ENCODE measurements at places on chromosomes 3 and 15.

- DNase-seq: no peak
Measured at GRCh38 chr3:150429767-150430671, 21.9 kb downstream of the TSC22D2 start.

GRCh38 chr3:190595179-190595795, 81.4 kb downstream of the IL1RAP start:
- DNase-seq: no peak

GRCh38 chr3:134437211-134437752, 48.5 kb downstream of the ANAPC13 start:
- DNase-seq: no peak

GRCh38 chr3:182906036-182906435, 74.3 kb downstream of the DCUN1D1 start:
- DNase-seq: no peak

DNA sequence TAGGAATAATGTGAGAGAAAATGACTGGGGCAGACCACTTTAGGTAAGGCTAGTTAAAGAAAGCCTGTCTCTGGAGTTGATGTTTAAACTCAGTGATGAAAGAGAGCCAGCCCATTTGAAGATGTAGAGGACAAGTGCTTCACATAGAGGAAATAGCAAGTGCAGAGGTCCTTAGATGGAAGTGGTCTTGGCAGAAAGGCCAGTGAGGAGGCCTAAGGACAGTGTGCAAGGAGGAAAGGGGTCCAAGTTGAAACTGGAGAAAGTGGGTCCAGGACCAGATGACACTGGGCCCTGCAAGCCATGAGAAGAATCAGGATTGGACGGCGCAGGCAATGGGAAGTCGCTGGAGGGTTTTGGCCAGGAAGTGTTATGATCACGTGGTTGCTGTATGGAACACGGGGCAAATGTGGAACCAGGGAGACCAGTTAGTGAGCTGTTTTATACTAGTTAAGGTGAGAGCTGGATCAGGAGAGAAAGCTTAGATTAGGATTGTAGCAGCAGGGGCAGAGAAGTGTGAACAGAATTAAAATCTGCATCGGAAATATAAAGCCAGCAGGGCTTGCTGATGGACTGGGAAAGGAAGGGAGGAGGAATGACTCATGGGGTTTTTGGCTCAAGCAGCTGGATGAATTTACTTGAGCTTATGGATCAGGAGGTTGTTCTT, 48.0 kb upstream of the SCAANT1 start:
- DNase-seq: no peak

DNA sequence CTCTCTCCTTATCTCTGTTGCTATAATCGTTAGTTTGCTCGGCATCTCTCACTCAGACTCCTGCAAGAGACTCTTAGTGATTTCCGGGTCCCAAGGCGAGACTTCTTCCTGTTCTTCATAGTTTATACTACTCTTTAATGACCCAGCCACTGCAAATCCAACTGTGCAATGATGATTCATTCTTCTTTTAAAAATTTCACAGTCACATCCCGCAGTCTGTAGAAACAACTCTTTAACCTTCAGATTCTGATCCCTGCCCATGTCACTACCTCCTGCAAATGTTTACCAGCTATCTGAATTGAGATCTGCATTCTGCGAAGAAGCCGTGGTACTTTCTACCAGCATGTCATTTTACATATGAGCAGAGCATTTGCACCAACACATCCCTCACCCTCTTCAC, 2.8 kb upstream of the VGLL3 start:
- DNase-seq: no peak

DNA sequence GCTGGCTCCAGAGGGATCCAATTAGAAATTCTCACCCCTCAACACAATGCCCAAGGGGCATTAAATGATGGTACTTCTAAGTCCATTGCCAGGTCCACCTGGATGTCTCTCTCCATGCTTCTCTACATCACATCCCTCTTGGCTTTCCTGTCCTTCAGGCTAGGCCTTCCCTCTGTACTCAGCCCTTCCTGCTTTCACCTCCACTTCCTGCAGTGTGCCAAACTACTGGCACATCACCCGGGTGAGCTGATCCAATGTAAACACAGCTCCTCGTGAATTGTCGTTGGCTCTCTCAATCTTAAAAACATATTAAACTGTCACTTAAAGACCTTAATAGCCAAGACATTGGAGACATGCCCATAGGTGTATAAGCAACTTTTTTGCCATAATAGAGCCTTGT, 4.0 kb downstream of the LMCD1 start:
- no peak for DNase-seq

DNA sequence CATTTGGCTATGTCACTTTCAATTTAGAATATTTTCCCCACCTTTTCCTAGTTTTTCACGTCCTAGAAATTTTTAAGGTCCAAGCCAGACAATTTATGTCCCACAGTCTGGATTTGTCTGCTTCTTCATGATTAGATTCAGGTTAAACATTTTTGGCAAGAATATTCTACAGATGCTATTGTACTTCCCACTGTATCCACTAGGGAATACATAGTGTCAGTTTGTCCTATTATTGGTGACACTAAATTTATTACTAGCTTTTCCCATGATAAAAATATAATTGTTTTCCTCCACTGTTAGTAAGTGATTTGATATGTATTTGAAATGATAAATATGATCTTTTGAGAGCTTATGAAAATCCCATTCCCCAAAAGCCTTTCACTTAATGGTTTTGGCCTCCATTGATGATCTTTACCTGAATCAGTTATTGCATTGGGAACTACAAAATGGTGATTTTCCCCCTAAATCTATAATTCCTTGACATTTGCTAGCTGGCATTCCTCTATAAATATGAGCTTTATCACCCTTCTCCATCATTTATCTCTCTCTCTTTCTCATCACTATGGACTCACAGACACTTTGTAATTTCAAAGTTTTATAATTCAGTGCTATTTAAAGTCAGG, 8.3 kb downstream of the ARL14 start:
- no peak for DNase-seq

GRCh38 chr3:20181276-20181675, 4.7 kb downstream of the SGO1 start:
- no peak for DNase-seq

GRCh38 chr3:38515367-38515766, 19.2 kb downstream of the EXOG start:
- no peak for DNase-seq

- peak; percentile 77 for DNase-seq
Measured at GRCh38 chr3:42732829-42733459, 30.3 kb upstream of the HHATL start.

DNA sequence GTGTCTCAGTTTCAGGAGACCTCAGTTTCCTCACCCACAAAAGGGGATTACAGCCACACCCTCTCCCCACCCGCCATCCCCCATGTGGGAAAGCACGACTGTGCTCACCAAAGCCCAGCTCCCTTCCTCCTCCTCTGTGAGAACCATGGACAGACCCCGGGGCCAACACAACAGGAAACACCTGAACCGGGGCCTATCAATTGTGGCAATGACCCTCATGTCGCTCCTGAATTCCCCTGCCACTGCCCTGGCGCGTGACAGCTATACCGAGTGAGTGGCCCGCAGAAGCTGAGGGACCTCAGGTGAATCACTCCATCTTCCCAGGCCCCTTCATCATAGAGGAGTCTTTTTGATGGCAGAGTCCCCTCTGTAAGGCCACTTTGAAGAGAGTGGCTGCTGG, 28.6 kb downstream of the PLEKHO2 start:
- DNase-seq: no peak

DNA sequence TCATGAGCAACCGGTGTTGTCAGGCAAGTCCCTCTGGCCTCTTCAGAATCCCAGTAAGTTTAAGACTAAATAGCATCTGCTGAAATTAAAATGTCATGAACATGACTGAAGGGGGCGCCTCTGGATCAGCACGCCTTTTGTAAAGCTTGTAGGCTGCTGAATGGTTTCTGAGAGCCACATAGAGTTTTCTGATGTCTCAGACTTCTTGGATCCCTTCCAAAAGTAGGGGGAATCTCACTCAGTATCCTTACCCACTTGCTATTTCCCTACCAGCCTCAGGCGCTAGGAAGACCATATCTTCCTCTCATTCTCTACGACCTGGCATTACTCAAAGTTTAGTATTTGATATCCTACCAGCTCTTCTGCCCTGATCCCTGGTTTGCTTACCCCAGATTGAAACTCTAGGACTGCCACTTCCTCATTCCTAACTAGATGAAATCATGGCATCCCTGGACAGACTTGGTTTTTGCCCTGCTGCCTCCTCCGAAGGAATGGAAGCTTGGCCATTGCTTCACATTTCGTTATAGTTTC, 62.7 kb upstream of the CD47 start:
- peak; percentile 62 for DNase-seq

GRCh38 chr15:79091204-79091867, 756 bp upstream of the RASGRF1 start:
- peak; percentile 51 for DNase-seq

DNA sequence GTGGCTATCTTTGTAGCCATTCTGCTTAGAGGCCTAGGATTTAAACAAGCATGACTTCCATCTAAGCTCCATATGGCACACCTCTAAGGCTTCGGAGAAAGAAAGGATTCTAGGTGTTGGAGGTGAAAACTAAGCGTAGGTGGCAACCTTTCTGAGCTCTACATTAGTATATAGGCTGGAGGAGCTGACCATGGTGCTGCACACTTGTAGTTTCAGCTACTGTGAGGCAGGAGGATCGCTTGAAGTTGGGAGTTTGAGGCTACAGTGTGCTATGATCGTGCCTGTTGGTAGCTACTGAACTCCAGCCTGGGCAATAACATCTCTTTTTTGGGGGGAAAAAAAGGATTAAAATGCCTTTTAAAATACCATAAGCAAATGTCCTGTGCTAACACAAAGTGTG, 7.4 kb downstream of the EAF1 start:
- no peak for DNase-seq

GRCh38 chr15:38683382-38684242, 119.0 kb upstream of the RASGRP1 start:
- no peak for DNase-seq

DNA sequence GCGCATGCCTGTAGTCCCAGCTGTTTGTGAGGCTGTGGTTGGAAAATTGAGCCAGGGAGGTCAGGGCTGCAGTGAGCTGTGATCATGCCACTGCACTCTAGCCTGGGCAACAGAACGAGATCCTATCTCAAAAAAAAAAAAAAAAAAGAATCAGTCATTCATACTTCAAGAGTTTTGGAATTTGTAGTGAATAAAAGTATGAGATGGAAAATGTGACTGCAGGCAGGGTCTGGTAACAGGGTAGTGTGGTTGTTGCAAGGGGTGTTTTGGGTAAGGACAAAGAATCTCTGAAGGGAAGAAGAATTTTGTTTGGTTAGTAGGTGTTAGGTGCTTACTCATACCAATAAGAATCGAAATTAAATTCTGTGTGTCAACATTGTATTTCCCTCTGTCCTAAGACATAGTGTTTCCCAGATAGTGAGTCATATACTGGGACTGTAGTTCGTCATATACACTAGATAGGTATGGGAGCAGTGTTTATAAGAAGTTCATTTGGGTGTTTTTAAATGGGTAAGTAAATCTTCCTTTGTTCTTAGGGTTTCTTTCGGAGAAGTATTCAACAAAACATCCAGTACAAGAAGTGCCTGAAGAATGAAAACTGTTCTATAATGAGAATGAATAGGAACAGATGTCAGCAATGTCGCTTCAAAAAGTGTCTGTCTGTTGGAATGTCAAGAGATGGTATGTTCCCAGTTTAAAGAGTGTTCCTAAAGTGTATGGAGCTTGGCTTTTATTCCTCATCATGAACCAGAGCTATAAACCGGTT, 14.2 kb downstream of the NR1D2 start:
- no peak for DNase-seq

DNA sequence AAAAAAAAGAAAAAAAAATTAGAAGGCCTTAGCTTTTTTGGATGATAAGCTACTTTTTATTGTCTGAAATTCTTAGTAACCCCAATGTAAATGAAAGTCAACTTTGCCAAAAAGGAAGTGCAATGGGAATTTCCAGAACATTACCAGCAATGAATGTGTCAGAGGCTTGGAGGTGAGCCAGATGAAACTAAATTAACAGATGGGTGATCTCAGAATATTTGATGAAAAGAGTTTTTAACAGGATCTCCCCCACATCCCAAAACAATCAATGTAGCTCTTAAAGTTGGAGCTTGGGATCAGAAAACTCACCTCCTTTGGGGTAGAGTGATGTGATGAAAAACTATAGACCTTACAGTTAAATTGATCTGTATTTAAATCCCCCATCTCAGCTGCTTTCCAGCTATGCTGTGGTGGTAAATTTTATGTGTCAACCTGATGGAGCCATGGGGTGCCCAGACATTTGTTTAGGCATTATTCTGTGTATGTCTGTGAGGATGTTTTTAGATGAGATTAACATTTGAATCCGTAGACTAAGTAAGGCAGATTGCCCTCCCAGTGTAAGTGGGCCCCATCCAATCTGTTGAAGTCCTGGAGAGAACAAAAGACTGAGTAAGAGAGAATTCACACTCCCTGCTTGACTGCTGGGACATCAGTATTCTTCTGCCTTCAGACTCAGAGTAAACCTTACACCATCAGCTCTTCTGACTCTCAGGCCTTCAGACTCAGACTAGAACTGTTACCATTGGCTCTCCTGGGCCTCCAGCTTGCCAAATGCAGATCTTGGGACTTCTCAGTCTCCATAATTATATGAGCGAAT, 84.3 kb upstream of the TNFSF10 start:
- no peak for DNase-seq

DNA sequence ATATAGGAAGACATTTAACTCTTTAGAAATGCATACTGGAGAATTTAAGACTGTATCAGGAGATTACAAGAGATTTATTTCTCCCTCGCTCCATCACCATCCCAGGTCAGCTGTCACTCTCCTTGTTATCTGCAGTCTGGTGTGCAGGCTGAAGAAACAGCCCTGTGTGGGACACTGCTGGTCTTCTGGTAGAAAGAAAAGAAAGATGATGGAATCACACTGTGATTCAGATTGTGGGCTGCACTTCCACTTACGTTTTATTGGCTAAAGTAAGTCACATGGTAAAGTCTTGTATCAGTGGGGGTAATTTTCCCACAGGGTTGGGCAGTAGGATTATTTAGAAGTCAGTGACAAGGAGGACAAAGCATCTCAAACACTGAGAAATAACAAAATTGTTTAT, 18.1 kb upstream of the ATP1B3 start:
- DNase-seq: no peak

DNA sequence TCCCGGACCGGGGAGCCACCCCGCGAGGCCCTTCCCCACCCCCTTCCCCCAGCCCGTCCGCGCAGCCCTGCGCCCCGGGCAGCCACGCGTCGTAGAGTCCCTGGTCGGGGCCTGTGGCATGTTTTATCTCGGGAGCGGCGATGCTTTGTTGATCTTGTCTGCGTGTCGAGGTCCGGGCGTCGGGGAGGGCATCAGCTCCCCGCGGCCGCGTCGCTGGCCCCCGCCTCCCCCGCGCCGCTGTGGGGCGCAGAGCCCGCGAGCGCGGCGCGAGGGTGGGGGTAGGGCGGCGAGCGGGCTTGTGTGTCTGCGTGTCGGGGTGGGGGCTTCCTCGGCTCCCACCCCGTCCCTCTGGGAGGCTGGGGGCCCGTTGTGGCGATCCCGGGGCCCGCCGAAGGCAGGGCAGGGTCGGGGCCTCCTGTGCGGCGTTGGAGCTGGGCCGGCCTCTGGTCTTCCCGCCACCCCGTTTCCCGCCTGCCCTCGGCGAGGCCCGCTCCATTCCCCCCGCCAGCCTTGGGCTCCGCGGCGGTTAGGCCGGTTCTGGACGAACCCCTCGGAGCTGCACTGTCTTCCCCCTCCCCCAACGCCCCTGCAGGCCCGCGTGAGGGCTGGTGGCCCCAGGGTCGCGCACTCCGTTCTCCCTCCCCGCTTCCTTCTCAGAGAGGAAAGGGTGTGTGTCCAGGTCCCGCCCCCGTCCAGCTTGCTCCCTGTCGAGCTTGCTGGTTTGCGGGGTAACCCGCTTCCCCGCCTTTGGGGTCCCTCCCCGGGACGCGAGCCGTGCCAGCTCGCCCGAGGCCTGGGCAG, 695 bp downstream of the GMPS start:
- DNase-seq: peak; percentile 11

GRCh38 chr15:66189291-66189690, 64.3 kb downstream of the MEGF11 start:
- no peak for DNase-seq
